ENCODE measurements at places on chromosomes 1 and 21. TPM values are rescaled to one million over a fixed set of nuclear protein-coding genes. Genes with fewer than 3 reads are reported as not detected.
A peak's percentile ranks its signal among the peaks of the same experiment; 100 is the strongest.

DNA sequence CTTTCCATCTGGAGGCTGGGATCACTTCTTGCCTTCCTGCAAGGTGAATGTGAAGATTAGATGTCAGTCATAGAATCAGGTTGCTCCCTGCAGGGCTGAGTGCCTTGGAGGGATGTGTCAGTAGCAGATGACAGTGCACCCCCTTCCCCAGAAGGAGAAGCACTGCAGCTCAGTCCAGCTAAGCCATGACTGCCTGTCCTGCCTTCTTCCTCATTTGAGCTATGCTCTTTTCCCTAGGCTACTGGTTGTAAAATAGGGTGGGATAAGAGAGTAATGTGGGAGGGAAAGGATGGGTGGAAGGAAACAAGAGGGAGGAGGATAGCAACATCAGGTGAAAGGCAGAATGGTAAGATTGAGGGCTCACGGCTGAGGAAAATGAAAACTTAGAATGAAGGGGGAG is 11.1 kb upstream of the FABP3 start:
- DNase-seq: no peak

Gene LCE1A
- not detected for total RNA-seq

DNA sequence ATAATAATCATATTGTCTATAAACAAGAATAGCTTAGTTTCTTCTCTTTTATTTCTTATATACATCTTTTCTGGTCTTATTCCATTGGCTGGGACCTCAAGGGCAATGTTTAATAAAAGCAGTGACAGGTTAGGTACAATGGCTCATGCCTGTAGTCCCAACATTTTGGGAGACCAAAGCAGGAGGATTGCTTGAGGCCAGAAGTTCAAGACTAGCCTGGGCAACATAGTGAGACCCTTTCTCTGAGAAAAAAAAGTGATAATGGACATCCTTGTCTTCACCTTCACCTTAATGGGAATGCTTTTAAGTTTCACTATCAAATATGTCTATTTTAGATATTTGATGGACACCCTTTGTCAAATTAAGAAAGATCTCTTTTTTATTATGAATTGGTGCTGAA is 8.1 kb downstream of the B3GALT5 start:
- DNase-seq: no peak

Gene TAS1R1
- total RNA-seq: 7.5 TPM

DNA sequence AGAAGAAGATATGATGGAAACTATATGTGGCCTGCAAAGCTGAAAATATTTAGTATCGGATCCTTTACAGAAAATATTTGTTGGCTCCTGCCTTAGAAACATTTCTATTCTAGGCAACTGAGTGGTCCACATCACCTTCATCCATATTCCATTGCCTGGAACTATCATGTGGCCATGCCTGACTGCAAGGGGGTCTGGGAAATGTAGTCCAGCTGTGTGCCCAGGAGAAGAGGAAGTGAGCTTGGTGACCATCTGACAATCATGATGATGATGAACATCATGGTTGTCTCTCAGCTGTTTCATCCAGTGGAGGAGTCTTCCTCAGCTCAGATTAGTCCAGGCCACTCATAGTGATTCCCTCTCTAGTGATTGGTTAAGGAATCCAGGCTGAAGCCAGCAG is 61.8 kb upstream of the IFNLR1 start:
- DNase-seq: peak; percentile 9

DNA sequence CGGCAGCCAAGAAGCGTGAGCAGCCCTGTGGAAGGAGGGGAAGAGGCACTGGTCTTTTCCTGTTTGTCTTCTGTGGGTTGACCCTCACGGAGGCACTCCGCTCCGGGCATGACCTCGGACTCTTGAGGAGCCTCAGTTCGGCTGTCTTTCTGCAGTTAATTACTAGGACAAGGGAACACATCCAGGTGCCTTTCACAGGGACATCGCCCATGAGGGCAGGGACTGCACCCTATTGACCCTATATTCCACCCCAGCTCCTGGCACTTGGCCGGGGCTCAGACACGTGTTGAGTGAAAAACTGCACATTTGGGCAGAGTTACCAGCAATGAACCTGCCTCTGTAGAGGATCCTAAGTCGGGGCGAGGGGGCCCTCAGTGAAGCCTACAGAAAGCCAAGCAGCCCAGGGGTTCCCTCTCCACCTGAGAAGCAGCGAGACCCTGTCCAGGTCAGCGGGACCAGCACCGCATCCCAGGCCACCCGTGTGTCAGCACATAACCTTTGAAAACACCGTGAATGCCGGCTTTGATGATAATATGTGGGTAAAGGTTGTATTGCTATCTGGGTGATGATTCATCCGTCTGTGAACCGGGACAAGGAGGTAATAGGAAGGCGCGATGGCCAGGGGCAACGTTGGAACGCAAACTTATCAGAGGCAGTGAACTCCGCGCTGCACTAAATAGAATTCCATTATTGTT is 161.4 kb upstream of the ARHGEF16 start:
- DNase-seq: no peak

Gene CFHR3
- 0.21 TPM for total RNA-seq

DNA sequence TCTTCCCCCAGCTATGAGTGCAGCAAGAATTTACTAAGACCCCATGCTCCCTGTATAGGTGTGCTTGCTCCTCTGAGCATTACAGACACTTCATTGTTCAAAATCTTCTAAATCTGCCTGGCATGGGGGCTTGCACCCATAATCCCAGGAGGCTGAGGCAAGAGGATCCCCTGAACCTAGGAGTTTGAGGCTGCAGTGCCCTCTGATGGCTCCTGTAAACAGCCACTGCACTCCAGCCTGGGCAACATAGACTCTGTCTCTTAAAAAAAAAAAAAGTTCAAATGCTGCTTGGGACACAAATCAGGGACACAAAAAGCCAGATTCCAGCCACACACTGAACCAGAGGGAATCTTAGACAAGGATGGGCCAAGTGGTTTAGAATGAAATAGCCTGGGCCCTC is 3.4 kb upstream of the ACOT7 start:
- no peak for DNase-seq

- DNase-seq: no peak
Observed at GRCh38 chr1:210531475-210532222, 202.9 kb downstream of the HHAT start.

Gene FMO4
- total RNA-seq: 3.1 TPM

Data from myocyte (in vitro differentiated cells).